Stimulated activated CD4-positive, alpha-beta T cell treated with anti-CD3 and anti-CD28 coated beads, Interleukin-4, amount 100 ng/mL, for 24 hours (primary cell): ENCODE measurements at places on chromosomes 5 and 9.

GRCh38 chr9:118693645-118694044, 675.6 kb downstream of the BRINP1 start:
- no peak for DNase-seq

DNA sequence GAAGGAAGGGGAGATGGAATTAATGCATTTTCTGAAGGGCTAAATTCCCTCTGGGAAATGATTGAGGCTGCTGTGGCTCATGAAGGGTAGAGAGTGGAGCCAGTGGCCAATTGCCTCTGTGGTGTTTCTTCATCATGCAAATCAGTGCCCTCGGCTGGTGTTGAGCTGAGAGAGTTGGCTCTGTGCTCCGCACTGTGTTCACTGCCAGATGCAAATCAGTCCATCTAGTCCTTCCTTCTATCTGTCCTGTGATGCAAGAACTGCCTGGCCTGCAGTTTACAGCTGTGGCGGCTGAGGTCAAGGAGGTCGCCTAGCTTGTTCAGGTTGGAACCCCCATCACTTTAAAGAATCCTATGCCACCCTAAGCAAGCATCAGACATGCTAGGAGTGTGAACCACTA, 6.0 kb downstream of the TMEM171 start:
- DNase-seq: no peak

- DNase-seq: no peak
These were observed 47.0 kb upstream of the EXOC3 start for GRCh38 chr5:395921-396530.

DNA sequence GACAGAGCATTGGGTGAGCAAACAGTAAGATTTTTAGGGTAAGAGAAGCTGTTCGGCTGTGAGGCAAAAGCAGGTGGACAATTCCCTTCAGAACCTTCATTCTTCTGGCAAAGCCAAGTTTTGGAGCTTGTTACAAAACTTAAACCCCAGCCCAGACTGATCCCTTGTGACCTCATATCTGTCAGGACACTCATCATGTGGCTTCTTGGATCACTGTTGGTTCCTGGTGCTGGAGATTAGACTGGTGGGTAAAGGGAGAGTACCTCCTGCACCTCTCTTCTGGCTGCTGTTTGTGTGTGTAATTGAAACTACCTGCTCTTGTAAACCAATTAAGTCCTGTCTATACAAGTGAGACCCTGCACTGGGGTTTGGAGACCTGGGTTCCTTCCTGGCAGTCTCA, 21.0 kb downstream of the LARP1 start:
- DNase-seq: no peak

DNA sequence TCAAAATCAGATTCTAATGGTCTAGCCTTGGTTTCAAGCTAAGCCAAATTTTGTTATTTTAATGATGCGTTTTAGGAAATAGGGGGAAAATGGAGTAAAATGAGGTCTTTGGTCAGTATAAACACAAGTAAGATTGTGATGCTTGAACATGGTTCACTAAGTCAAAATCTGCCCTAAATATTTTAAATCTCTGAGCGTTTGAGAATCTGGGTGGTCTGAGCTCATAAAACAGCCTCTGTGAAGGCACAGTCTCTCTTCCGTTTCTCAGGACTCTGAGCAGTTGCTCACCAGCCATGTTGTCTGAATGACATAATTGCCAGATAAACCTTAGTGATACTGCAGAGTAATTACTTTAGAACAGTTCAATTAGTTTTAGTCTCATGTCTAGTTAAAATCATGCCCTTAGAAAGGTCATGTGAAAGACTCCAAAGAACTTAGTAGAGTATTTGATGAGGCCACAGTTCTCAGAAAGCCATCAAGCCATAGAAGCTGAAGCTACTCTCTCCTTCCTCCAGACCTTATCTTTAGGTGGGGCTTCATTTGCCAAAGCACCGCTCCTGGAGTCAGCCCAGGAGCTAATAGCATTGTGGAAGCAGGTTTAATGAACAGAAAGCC, 257.1 kb upstream of the MAP3K1 start:
- DNase-seq: no peak

DNA sequence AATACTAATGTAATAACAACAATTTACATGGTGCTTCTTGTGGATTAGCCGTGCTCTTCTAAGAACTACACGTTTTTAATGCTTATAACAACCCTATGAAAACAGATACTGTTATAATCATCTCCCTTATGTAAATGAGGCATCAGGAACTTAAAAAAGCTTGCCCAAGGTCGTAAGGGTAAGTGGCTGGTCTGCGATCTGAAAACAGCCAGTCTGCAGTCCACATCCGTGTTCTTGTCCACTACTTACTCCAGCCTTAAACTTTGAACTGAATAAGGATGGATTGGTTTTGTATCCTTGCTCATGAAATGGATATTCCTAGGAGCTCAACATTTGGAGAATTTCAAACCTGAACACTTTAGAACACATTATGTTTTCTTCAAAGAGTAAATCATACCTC, 26.7 kb downstream of the PAM start:
- no peak for DNase-seq

- DNase-seq: no peak
These were observed 67.5 kb downstream of the CWC27 start for GRCh38 chr5:64836190-64836755.

GRCh38 chr9:130731355-130731754, 37.8 kb downstream of the EXOSC2 start:
- DNase-seq: no peak

- no peak for DNase-seq
These were observed 123.4 kb upstream of the IFNE start for GRCh38 chr9:21605489-21605931.

- no peak for DNase-seq
These were observed 37.4 kb downstream of the KCNIP1 start for GRCh38 chr5:170541146-170541769.

GRCh38 chr9:69637193-69637816, 34.9 kb downstream of the APBA1 start:
- no peak for DNase-seq

- DNase-seq: no peak
These were observed 12.0 kb upstream of the AJM1 start for GRCh38 chr9:136829981-136830885.

DNA sequence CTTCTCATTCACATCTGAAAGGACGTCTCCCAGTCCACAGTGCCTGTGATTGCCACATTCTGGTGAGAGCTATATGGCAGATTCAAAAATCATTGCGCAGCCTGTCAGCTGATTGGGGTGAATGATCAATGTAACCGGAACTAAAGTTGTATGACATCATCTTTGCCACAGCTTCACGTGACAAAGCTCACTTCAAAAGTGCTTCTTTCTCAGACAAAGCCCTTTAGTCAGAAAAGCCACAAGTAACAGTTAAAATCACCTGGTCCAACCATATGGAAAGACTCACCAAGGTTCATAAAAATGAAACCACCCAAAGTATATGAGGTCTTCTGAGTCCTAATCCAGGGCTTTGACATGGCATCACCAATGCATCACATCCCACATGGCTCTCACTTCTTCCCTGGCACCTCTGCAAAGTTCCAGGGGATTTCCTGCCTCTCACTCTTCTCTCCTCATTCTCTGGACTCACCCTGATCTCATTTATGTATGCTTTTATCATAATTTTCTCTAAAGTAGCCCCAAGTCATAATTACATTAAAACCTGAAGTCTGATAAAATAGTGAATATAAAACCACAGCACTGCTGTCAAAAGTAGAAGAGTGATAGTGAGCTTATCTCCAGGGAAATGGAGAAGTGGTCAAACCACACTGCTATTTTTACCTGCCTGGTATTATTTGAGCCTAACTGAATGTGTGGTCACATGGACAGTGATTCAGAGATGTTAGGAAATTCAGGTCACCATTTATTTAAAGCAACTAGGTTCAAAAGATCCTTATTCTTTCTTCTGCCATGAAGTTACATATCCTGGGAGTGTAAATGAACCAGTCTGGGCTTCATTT, 193.1 kb upstream of the PTGER4 start:
- DNase-seq: peak; percentile 70

- no peak for DNase-seq
These were observed 4.0 kb upstream of the ZBTB34 start for GRCh38 chr9:126856326-126856877.

GRCh38 chr5:158304607-158305006, 445.7 kb upstream of the CLINT1 start:
- no peak for DNase-seq

GRCh38 chr9:121138973-121139372, 62.7 kb downstream of the RAB14 start:
- no peak for DNase-seq

DNA sequence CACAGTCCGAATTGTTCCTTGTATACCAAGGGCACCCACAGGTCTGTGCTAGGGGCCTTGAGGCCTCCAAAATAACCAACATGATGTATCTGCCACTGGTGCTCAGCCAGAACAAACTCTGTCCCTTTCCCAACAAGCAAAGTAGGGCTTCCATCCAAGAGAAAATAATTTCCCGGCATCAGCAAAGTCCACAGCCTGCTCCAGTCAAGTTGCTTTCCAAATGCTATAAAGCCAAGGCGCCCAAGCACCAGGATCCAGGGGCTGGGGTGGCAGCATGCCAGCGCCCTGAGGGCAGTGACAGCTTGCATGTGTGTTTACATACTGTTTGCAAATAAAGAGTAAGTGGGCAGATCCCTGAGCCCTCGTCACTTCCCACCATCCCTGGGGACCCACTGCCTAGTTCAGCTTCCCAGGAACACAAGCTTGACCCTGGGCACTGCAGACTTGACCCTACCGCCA, 155.9 kb downstream of the ERCC6L2 start:
- no peak for DNase-seq

DNA sequence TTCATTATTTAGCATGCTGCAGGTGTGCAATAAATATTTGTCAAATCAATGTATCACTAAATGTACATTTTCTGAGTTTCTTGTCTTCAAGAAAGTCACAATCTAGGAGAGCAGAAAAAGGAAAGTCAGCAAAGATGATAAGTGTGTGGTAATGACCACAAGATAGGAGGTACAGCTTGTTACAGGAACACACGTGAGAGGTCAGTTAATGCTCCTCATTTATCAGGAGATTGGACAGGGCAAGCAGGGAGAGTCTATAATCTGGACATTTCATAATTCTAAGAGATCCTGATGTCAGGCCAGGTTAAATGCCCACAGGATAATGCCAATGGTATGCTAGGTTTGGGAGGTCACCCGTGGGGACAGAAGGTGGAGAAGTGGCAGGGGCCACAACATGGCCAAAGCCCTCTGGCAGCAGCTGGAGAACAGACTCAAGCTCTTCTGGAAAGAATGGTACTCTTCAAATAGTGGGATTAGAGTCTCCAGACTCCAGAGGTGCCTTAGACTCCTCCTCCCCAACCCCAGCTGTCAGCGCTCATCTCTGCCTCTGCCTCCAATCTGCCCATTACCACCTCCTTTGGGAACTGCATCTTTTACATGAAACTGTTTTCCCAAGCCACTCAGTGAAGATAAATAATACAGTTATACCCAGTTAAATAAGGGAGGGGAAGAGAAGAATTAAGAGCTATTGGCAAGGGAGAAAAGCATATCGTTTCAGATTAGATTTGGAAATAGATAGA, 114.3 kb downstream of the ASTN2 start:
- DNase-seq: no peak

GRCh38 chr5:180209137-180209581, at the start of gene RASGEF1C:
RASGEF1C (minus strand) TSS chr5:180209211; CDS start chr5:180138052, 71,159 bp downstream.
- DNase-seq: peak; percentile 61

GRCh38 chr5:14650052-14650451, 14.5 kb upstream of the OTULIN start:
- DNase-seq: no peak

DNA sequence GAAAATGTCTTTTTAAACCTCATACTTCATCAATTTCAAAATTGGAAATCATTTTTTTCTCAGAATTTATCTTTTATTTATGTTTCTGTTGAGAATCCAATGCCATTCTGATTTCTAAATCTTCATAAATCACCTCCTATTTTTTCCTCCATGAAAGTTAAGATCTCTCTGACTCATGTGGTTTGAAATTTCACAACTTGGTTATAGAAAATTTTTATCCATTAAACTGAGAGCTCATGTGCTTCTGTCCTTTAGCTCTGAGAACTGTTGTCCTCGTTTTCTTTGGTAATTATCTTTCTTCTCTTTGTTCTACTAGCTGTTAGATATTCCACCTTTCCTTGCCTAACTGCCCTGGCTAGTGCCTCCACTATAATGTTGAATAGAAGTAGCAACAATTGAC, 1.5 kb upstream of the RNF180 start:
- no peak for DNase-seq

DNA sequence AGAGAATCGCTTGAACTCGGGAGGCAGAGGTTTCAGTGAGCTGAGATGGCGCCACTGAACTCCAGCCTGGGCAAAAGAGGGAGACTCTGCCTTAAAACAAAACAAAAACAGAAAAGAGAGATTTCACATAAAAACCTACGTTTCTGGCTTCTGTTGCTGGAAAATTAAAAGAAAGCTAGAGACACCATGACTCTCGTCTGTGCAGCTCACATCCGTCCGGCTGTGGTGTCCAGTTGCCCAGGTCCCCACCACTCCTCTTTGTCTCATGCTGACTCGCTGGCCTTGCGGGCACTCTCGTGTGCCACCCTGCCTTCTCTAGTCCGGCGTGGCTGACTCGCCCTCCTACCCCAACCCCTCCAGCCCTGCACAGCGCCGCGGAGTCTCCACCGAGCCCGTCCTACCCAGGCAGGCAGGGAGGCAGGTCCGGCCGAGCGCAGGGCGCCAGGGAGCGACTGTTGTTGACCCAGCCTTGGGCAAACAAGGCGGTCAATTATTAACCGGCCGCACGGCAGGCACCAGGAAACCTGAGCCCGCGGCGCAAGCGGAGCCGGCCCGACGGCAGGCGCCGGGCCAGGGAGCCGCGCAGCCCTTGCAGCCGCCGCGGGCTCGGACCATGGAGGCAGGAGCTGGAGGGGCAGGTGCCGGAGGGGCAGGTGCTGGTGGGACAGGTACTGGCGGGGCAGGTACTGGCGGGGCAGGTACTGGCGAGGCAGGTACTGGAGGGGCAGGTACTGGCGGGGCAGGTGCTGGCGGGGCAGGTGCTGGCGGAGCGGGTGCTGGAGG, at the start of gene PRRT1B:
Gene PRRT1B (plus strand): TSS at position 521 of the 783 bp plus-strand sequence. CDS start 93 bp downstream, at position 614.
- DNase-seq: no peak

DNA sequence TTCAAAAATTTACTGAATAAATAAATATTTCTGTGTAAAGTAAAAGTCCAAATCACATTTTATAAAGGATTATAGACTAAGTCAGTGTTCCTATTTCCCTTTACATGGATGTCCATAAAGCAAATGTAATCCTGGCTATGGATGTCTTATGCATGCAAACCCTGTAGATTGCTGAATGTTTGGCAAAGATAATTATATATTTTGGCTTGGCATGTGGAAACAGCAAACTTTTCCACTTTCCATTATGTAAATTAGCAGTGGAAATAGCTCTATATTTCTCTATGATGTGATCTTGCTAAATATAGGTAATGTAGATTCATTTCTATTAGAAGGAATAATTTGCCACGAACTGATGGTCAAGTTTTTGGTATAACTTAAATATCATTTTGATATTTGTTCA, 66.5 kb downstream of the CWC27 start:
- no peak for DNase-seq

DNA sequence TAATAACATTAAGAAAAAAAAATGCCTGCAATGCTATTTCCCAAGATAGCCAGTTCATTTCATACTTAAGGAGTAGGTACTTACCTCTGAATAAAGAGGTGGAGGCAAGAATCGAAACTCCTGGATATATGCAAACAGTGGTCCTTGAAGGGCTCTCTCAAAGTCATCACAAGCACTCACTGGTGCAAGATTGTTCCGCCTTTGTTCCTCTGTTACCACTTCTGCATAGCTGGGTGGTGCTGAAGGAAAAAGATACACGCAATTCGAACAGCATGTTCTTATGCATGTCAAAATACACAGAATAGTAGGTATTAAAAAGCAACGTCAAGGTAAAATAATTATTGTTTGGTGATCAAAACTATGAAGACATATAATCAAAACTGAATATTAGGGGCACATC, 9.5 kb downstream of the ARRDC3 start:
- no peak for DNase-seq
